ENCODE measurements at places on chromosomes 1 and 21.

DNA sequence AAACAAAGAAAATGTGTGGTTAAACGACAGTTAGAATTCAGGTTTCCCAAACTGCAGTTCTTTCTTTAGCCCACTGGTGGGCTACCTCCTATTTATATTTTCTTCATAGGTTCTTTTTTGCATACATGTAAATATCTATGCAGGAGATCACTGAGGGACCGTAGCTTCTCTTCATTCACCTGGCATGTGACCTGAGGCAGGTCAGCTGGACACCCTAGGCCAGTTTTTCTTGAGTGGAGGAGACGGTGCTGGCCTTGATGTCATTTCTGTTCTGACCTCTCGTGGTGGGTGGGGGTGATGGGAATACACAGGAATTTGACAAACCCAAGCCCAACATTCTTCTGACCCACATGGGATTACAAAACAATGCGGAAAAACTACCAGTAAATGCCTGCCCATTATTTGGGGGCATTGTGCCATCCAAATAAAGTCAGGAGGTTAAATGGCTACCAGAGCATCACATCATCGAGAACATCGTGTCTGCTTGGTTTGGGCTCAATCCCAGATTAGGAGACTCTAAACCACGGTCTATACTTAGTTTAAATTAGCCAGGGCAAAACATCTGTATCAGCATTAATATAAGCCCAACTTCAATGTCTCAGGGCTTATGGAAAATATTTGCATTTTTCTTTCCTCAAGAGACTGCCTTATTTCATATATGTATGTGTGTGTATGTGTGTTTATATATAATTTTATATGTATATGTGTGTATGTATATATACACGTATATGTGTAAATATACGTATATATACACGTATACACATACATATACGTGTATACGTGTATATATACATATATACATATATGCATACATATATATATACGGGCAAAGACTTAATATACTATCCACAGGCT lies 7.4 kb upstream of the IRF2BP2 start:
- peaks cover 65% of the 10 kb centered on the region for H3K4me1 ChIP-seq
- peak overlapping the region; percentile 96 for H3K27ac ChIP-seq
- no peak for DNase-seq
- H3K4me3 ChIP-seq, result no peak overlapping the region

GRCh38 chr1:6157528-6158174 lies 22.5 kb downstream of the CHD5 start:
- H3K4me3 ChIP-seq, result no peak overlapping the region
- no peaks in the 10 kb centered on the region for H3K36me3 ChIP-seq
- no peaks in the 10 kb centered on the region for H3K27me3 ChIP-seq
- peak overlapping the region; percentile 63 for H3K27ac ChIP-seq

DNA sequence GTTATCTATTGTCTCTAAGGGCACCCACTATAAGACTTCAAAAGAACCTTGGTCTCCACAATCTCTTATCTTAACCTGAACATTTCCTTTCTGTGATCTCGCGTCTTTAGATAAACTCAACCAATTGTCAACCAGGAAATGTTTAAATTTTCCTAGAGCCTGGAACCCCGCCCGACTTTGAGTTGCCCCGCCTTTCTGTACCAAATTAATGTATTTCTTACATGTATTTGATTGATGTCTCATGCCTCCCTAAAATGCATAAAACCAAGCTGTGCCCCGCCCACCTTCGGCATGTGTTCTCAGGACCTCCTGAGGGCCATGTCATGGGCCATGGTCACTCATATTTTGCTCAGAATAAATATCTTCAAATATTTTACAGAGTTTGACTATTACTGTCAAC lies 5.9 kb upstream of the CXADR start:
- H3K27ac ChIP-seq, result no peak overlapping the region
- H3K4me3 ChIP-seq, result no peak overlapping the region
- no peak for DNase-seq
- no peaks in the 10 kb centered on the region for H3K36me3 ChIP-seq

GRCh38 chr21:44709426-44710293 lies 1.7 kb downstream of the TSPEAR start:
- H3K27ac ChIP-seq, result no peak overlapping the region
- H3K4me3 ChIP-seq, result no peak overlapping the region
- DNase-seq, result peak; percentile 70
- peaks cover 80% of the 10 kb centered on the region for H3K27me3 ChIP-seq
- H3K36me3 ChIP-seq, result no peaks in the 10 kb centered on the region

DNA sequence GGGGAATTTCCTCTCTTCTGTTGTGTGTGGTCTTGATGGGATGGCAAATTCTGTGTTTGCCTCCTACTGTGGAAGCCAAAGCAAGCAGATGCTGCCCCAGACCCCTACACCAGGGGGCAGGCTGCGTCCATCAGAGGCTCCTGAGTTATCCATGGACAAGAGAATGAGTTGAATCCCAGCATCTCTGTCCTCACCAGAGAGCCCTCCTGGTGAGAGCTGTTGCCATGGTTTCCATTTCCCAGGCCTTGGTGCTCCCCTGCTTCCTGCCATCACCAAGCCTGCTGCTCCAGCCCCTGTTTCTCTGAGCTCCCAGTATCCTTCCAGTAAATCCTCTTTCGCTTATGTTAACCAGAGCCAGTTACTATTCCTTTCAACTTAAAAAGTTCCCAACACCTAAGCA lies 20.4 kb upstream of the GNG12 start:
- no peak for DNase-seq
- H3K27me3 ChIP-seq, result no peaks in the 10 kb centered on the region
- no peak overlapping the region for H3K4me3 ChIP-seq
- no peak overlapping the region for H3K27ac ChIP-seq
- no peaks in the 10 kb centered on the region for H3K36me3 ChIP-seq
- H3K4me1 ChIP-seq, result peaks cover 10% of the 10 kb centered on the region

GRCh38 chr1:13513895-13514546 lies at the start of gene LRRC38:
Gene LRRC38, minus strand, starts transcription at chr1:13514003. Its CDS starts 410 bp downstream, at chr1:13513593.
- DNase-seq, result no peak
- H3K4me1 ChIP-seq, result no peaks in the 10 kb centered on the region
- no peak within 1 kb of the TSS for H3K4me3 ChIP-seq

DNA sequence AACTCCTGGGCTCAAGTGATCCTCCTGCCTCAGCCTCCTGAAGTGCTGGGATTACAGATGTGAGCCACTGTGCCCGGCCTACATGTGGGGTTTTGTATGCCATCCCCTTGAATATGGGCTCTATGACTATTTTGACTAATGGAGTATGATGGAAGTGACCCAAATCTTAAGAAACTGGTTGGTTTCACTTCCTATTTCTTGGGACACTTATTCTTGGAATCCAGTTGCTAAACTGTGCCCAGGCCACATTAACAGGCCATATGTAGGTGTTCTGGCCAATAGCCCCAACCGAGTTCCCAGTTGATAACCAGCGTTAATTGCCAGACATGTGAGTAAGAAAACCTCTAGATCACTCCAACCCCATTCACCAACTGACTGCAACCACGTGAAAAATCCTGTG lies 36.3 kb upstream of the CLIC4 start:
- no peak overlapping the region for H3K27ac ChIP-seq
- no peak for DNase-seq
- H3K4me3 ChIP-seq, result no peak overlapping the region
- H3K36me3 ChIP-seq, result no peaks in the 10 kb centered on the region

- no peak for DNase-seq
- peaks cover 29% of the 10 kb centered on the region for H3K27me3 ChIP-seq
- H3K36me3 ChIP-seq, result no peaks in the 10 kb centered on the region
Observed at GRCh38 chr1:11691928-11692711, 610 bp downstream of the DRAXIN start.

DNA sequence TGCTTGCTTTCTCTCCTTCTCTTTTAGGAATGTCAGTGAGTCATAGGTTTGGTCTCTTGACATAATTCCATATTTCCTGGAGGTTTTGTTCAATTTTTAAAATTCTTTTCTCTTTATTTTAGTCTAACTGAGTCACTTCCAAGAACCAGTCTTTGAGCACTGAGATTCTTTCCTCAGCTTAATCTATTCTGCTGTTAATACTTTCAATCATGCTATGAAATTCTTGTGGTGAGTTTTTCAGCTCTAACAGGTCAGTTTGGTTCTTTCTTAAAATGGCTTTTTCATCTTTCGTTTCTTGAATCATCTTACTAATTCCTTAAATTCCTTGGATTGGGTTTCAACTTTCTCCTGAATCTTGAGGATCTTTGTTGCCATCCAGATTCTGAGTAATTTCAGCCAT lies 321.0 kb downstream of the PTBP2 start:
- H3K27me3 ChIP-seq, result no peaks in the 10 kb centered on the region
- H3K4me1 ChIP-seq, result no peaks in the 10 kb centered on the region
- no peak for DNase-seq
- H3K4me3 ChIP-seq, result no peak overlapping the region
- no peaks in the 10 kb centered on the region for H3K36me3 ChIP-seq

DNA sequence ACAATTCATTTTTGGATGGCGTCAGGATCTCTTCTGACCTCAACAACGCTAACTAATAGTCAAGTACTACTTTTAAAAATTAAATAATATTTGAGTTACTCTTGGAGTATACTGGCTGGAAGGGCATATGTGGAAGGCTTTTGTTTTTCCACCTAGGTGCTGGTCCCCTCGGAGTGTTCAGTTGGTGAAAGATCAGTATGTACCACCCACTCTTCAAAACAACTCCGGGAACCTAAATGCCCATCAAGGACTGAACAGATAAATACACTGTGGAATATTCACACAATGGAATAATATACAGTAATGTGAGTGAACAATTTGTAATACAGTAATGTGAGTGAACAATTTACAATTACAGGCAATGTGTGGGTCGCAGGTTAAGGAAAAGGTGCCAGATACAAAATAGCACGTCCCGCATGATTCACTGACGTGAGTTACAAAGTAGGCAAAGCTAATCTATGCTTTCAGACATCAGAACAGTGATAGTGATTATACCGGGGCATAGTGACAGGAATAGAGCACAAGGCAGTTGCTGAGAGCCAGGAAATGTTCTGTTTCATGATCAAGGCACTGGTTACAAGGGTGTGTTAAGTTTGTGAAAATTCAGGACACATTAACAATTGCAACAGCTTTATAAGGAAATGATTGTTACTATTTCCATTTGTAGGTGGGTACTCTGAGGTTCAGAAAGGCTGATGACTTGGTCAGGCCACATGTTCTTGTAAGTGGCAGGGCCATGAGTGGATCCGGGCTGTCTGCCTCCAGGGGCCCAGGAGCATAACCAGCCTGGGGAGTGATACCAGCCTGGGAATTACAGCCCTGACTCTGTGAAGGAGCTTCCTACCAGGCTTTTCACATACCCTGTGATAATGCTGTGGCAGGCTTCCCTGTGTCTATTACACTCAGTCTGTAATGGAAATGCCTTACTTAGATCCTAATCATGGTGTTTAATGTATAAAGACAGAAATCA lies 59.3 kb upstream of the ABCD3 start:
- no peak overlapping the region for H3K27ac ChIP-seq
- H3K27me3 ChIP-seq, result no peaks in the 10 kb centered on the region
- no peak for DNase-seq
- H3K4me3 ChIP-seq, result no peak overlapping the region
